ENCODE measurements at places on chromosomes 6 and 20.

DNA sequence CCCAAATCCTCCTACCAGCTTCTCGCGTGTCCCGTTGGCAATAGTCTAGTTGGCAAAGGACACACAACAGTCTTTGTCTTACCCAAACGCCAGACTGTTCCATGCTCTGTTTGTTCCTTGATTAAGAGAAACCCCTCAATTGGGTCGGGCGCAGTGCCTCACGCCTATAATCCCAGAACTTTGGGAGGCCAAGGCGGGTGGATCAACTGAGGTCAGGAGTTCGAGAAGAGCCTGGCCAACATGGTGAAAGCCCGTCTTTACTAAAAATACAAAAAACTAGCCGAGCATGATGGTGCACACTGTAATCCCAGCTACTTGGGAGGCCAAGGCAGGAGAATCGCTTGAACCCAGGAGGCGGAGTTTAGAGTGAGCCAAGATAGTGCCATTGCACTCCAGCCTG, 153.7 kb downstream of the GRM4 start:
- DNase-seq, result no peak

GRCh38 chr6:109023356-109023925, 71.2 kb downstream of the SESN1 start:
- no peak for DNase-seq

DNA sequence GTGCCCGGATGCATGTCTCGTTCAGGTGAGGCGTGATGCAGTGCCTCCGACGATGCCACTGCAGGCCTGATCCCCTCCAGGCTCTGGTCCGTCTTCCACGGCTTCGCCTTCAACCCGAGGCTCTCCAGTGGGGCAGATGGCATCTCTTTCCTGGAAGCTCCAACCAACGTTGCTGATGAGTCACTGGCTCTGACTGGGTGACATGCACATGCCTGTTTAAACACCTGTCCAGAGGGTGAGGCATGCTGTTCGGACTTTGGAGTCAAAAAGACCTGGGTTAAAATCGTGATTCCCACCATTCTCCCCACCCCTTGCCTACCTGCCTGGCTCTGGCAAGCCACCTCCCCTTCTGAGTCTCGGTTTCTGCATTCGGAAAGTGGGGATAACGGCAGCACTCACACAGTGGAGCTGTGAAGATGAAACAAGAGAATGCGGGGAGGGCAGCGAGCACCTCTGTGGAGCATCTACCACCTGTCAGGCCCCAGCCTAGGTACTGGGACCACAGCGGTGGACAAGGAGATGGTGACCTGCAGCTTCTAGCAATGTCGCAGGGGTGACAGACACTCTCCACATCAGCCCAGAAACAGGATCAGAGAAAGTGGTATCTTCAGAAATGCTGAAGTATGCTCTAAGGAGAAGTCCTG, 8.5 kb upstream of the EDN3 start:
- DNase-seq, result no peak

GRCh38 chr20:34654207-34654744, 22.6 kb downstream of the PIGU start:
- DNase-seq, result no peak

GRCh38 chr6:147441751-147442150, 66.7 kb upstream of the SAMD5 start:
- no peak for DNase-seq

DNA sequence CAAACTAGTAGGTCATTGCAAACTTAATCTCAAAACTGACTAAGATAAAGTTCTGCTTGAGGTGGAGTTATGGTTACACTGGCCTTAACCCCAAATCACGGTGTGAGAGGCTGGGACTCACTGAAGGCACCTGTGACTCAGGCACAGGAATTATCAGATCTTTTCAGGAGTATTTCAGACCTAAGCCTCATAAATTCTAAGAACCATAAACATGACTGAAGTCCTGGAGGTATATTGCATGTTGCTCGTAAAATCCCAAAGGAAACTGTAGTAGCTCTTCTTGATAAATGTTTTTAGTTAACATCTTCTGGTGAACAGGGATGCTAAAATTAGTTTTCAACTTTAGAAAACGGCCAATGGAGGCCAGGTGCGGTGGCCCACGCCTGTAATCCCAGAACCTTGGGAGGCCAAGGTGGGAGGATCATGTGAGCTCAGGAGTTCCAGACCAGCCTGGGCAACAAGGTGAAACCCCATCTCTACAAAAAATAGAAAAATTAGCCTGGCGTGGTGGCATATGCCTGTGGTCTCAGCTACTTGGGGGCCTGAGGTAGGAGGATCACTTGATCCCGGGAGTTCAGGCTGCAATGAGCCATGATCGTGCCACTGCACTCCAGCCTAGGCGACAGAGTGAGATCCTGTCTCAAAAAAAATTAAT, 36.5 kb downstream of the DZANK1 start:
- DNase-seq, result no peak

DNA sequence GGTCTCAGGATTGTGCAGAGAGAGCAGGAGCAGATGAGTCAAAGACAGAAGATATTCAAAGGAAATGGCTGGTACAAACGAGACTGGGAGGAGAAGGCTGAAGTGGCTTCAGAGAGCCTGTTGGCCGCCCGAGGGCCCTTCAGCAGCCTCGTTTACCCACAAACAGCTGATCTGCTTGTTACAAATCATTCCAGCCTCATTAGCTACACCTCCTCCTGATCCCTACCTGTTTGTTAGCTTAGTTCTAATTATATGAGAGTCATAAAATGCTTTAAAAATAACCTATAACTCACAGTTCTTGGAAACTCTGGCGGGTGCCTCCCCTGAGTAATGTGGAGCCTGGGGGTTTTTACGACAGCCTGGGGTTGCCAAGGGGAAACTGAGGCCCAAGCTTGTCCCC, 12.6 kb downstream of the GLP1R start:
- DNase-seq, result no peak

GRCh38 chr20:41903586-41903985, 285.4 kb upstream of the CHD6 start:
- no peak for DNase-seq
